GM04503 (cell line): ENCODE measurements at places on chromosomes 7 and 10.

- DNase-seq, result no peak
Measured at GRCh38 chr7:55235115-55235514, 130.0 kb upstream of the LANCL2 start.

DNA sequence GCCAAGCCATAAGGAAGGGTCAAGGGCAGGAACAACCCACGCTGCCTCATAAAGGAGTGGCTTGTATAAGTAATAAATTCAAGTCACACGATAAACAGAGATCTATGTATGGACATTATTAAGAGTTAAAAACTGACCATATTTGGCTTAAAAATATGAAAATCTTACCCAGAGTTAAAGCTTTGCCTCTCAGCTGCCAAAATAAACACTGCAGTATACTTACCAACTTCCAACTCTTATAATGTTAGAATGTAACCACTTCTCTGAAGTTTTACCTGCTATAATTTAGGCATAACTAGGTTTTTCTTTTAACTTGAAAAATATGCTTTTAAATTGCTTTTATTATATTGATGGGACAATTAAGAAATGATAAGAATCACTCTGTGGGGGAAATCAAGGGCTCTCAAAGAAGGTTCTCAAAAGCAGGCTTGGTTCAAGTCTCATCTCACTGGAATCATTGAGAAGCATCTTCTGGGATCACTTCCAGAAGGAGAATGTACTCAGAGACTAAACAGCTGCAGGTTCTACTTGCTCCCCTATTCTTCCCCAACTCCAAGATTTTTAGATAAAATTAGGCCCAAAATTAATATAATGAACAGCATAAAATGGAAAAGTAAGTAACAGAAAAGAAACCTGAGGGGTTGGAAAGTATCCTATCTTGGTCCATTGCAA is 16.1 kb upstream of the CAV2 start:
- no peak for DNase-seq

DNA sequence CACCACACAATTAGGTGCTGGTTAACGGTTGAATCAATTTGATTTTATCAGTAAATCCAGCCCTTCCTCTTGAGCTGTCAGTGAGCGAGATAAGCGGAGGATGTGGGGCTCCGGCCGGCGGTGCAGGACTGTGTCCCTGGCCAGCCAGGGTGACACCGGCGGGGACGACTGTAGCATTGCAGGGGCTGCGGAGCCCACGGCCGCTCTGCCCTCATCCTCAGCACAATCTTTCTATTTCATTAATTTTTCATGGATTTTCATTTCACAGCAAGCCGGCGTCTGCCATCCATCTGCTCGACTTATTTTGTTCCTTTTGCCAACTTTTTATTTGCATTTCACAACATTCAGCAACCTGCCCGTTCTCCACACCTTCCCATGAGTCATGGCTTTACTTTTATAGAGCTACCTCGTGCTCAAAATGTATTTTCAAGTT is 4.7 kb downstream of the ADARB2 start:
- DNase-seq, result no peak

GRCh38 chr10:128166151-128166550 is 39.9 kb upstream of the MKI67 start:
- no peak for DNase-seq

GRCh38 chr10:80171248-80171660 is 34.1 kb downstream of the ANXA11 start:
- DNase-seq, result no peak

DNA sequence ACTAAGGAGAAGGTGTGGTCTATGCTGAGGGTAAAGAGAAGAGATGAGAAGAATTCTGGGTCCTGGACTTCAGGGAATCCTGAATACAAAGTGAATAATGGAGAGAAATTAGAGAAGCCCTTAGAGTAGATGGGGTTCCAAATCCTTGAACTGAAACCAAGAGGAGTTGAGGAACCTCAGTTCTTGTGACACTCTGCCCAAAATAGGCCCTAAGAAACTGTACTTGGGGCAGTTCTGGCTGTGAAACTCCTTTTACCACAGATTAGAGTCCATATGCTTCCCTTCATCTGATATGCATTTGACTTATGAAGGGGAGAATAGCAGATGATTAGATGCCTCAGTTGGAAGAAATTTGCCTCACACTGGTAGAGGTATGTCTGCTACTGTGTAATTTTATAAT is 19.0 kb downstream of the TES start:
- DNase-seq, result no peak

- no peak for DNase-seq
Measured at GRCh38 chr7:153951316-153951715, 100.9 kb upstream of the DPP6 start.

- DNase-seq, result no peak
Measured at GRCh38 chr7:24434972-24435371, 138.3 kb upstream of the PALS2 start.

DNA sequence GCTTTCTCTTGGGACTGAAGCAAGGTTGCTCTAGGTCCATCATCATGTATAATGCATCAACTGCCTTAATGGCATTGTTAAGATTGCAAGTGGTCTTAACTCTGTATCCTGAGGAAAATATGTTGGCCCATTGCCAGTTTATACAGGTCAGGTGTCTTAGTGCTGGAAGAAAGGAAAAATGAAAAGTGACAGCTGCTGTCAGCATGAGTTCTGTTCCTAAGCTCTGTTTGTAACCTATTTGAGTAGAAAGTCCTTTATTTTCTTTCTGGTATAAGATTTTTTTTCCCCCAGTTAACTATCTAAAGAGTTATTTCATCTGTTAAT is 127.2 kb downstream of the SRI start:
- no peak for DNase-seq

DNA sequence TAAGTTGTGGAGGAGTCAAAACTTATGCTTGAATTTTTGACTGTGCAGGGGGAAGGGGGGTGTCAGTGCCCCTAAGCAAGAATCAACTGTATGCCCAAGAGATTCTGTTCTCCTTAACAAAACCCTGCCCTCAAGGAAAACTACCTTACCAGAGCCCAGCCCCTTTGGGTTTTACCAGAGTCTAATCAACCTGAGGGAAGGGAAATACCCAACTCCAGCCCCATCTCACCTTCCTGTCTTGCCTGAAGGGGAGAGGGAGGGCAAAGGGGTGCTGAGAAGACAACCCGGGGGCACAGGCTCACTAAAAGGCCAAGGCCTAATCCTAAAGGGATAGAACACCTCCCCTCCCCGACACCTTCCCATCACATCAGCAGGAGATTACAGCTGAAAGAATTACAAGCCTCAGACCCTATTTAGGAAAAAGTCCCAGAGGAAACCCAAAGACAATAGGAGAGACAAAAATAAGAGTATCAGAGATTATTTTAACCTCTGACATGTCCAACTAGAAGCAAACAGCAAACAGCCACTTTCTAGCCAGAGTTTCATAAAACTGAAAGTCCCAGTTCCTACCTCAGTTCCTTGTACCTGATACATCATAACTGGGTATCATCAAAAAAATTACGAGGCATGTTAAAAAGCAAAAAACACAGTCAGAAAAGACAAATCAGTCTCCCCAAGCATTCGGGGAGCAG is 26.8 kb upstream of the C7orf33 start:
- no peak for DNase-seq

- peak; percentile 66 for DNase-seq
Measured at GRCh38 chr7:74294191-74294998, 5.2 kb downstream of the CLIP2 start.

GRCh38 chr10:1035201-1035600 is 9.5 kb upstream of the IDI2 start:
- no peak for DNase-seq

DNA sequence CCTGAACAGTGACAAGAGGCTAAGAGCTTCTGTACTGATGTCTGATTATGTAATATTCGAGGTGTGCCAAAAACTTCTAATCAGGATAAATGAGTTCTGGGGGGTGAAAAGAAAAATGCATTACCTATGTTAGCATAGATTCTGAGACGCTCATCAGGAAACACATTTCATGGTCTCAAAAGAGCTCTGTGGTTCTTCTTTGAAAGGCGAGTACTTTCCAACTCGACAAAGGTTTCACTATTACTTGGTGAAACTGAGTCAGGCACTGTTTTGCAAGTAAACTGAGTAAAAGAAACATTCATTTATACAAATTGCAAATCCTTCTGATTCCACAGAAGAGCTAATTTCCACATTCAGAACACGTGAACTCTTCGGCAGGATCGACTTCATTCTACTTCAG is 523.2 kb downstream of the GATA3 start:
- DNase-seq, result no peak

DNA sequence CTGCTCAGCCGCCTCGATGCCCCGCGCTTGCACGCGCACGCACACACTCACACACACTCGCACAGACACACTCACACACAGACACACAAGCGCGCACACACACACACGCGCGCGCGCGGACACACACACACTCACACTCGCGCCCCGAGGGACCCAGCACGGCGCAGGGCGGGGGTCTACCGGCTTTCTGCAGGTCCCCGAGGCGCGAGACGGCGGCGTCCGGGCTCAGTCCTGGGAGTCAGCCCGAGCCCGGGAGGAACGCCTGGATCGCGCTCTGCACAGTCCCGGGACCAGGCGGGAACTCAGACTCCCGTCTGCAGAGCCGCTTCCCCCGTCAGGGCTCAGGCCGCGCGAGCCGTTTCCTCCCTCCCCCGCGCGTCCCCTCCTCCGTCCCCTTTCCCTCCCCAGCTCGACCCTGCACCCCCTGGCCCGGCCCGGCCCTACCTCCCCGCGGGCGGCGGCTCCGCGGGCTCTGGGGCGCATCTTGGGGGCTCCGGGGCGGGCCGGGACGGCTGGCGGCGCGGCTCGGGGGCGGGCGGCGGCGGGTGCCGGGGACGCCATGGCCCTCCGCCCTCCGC is 464 bp downstream of the DENND2A start:
- no peak for DNase-seq

GRCh38 chr7:33698041-33698440 is 207.3 kb upstream of the BMPER start:
- DNase-seq, result no peak

DNA sequence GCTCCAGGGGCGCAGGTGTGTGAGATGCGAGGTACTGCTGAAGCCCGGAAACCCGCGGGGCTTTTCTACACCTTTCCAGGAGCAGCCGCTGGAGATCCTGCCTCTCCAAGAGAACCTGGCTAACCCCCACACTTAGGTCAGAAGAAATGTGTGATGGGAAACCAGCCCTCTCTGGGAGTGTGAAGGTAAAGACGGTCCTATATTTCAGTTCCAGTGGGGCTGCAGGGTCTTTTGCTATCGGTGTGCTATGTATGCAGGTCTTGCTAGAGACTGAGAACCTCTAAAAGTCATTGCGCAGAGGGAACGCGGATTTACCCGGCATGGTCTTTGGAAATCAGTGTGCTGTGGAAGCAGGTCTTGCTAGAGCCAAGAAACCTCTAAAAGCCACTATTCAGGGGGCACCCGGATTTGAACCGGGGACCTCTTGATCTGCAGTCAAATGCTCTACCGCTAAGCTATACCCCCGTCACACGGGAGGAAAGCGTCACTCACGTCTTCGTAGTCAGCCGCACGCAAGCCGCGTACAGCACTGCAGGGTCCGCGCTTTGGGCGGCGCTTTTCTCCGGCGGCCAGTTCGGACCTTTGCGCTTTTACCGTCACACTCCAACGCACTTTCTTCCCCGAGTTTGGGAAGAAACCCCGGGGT is 46.0 kb downstream of the ZNF777 start:
- DNase-seq, result peak; percentile 31

DNA sequence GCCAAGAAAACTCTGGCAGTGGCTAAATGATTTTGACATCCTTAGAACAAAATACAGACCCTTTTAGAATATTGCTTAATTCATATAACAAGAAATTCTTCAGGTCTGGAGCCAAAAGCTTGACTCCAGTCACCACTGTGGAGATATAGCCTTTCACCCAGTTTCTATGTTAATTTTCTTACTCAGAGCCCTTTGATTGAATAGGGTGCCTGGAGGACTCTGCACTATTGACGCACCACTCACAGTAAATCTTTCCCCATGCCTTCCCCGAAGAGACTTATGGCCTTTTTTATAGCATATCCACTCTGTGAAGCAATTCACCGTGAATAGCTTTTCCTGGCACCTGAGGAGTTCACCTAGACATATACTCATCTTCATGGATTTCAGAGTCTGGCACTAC is 613.8 kb downstream of the ZWINT start:
- no peak for DNase-seq

DNA sequence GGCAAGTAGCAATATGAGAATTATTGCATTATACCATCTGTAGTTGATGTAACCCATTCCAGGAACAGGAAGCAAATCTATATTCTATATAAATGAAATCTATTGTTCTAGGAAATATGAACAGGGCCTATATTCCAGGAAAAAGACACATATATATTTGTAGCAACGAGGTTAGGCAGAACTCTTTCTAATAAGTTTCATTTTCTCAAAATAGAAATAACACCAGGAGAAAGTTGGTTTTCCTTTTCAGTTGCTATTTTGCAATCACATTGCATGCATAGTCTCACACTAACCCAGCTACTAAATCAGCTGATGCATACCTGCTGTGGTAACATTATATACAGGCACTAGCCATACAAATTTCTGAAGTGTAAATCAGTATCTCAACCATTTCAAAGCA is 6.2 kb upstream of the IFIT2 start:
- DNase-seq, result peak; percentile 67

DNA sequence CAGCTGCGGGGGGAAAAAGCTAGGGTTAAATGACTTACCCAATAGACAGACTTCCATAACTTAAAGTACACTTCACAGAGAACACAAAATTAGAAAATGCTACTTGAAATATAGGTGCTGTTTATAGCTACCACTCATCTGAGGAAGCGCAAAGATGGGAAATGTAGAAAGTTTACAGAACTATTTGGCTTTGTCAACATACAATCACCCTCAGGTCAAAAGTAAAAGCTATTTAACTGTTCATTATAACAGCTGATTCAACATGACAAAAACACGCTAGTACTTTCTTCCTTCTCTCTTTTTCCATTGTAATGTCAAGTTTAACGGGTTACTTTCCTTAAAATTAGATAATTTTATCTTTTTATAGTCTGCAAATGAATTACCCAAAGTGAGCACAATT is 51.2 kb downstream of the PUS7 start:
- DNase-seq, result no peak

- DNase-seq, result no peak
Measured at GRCh38 chr10:132465889-132466519, 69.0 kb downstream of the PWWP2B start.

DNA sequence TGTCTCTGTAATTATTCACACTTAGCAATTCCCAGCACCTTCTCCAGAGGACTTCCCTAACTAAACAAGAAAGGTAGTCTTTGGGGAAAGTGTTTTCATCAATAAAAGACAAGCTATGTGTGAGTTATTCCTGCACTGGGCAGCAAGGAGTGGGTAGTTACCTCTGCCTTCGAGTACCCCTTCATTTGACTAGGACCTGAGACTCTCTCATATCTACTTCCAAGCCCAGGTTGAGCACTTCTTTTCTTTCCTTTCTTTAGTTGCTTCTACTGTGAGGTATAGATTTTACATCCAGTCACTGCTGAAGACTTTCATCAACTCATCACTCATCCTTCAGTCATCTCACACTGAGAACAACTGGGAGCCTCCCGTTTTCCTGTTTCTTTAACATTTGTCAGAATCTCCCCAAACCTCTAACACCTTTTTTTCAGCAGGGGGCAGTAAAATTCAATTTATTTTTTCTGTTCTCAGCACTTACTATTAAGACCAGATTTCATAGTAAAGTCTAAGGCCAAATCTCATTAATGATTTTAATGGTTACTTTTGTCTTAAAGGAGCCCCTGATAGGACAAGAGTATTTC is 80.1 kb upstream of the PRSS1 start:
- no peak for DNase-seq

- DNase-seq, result no peak
Measured at GRCh38 chr10:66455304-66455703, 470.5 kb upstream of the LRRTM3 start.

GRCh38 chr7:140165422-140165821 is 11.4 kb downstream of the KDM7A start:
- peak; percentile 57 for DNase-seq

GRCh38 chr10:103617602-103618385 is 124.3 kb downstream of the NEURL1 start:
- no peak for DNase-seq
